ENCODE measurements at places on chromosomes 5 and 9. TPM values are rescaled to one million over a fixed set of nuclear protein-coding genes. Genes with fewer than 3 reads are reported as not detected.

BHMT2 gene
- total RNA-seq = 0.76 TPM

BARX1 gene
- not detected for total RNA-seq

CD74 gene
- 0.76 TPM for total RNA-seq

DNA sequence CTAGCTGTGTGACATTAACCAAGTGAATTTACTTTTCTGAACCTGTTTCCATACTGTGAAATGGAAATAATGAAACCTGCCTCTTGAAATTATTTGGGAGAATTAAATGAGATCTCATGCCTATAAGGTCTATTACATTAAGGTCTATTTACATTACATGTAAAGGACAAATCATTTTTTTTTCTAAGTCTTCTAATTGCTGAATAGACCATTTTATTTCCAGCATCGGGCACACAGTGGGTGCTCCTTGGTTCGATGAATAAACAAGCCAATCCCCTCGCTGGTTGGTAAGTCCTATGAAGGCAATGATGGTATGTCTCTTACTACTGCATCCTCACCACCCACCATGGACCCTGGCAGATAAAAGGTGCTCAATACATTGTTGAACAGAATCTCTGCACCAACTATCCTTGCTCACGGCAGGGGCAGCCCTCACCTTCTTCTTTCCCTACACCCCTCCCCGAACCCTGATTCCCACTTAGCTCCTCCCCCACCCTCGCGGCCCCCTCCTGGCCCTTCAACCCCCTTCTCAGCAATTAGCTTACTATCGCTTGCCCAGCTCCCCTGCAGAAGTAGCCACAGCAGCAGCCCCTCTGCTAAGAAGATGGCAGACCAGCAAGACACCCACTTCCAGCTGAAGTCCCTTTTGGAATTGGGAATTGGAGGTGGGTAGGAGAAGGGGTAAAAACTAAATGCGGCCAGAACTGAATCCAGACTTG lies 3.0 kb downstream of the PCDH1 start:
- DNase-seq = no peak
- H3K4me1 ChIP-seq = peaks cover 43% of the 10 kb centered on the region
- H3K27ac ChIP-seq = no peak overlapping the region
- peaks cover 3% of the 10 kb centered on the region for H3K27me3 ChIP-seq

- no peak for DNase-seq
- H3K4me3 ChIP-seq = no peak overlapping the region
- no peaks in the 10 kb centered on the region for H3K27me3 ChIP-seq
- H3K4me1 ChIP-seq = no peaks in the 10 kb centered on the region
These were observed 64.2 kb downstream of the RICTOR start for GRCh38 chr5:39009981-39010380.

- DNase-seq = no peak
- no peaks in the 10 kb centered on the region for H3K36me3 ChIP-seq
- H3K4me1 ChIP-seq = no peaks in the 10 kb centered on the region
- no peaks in the 10 kb centered on the region for H3K27me3 ChIP-seq
These were observed 64.4 kb downstream of the C9orf85 start for GRCh38 chr9:71975833-71976232.

- no peaks in the 10 kb centered on the region for H3K36me3 ChIP-seq
- DNase-seq = no peak
- H3K27me3 ChIP-seq = no peaks in the 10 kb centered on the region
- no peak overlapping the region for H3K4me3 ChIP-seq
These were observed 183.7 kb downstream of the ATP10B start for GRCh38 chr5:160668356-160668755.

- peaks cover 6% of the 10 kb centered on the region for H3K4me1 ChIP-seq
- H3K27me3 ChIP-seq = no peaks in the 10 kb centered on the region
- H3K4me3 ChIP-seq = no peak overlapping the region
- DNase-seq = no peak
- H3K27ac ChIP-seq = no peak overlapping the region
These were observed 210.1 kb downstream of the NTRK2 start for GRCh38 chr9:84879631-84880030.

- no peak for DNase-seq
- H3K27me3 ChIP-seq = no peaks in the 10 kb centered on the region
- H3K27ac ChIP-seq = no peak overlapping the region
- H3K4me1 ChIP-seq = no peaks in the 10 kb centered on the region
- H3K36me3 ChIP-seq = no peaks in the 10 kb centered on the region
These were observed 15.4 kb downstream of the SLC36A3 start for GRCh38 chr5:151288180-151288579.

GRCh38 chr5:115869256-115869795 lies 27.6 kb downstream of the AP3S1 start:
- H3K4me1 ChIP-seq = peaks cover 10% of the 10 kb centered on the region
- H3K36me3 ChIP-seq = peaks cover 5% of the 10 kb centered on the region

- H3K27me3 ChIP-seq = no peaks in the 10 kb centered on the region
- H3K36me3 ChIP-seq = no peaks in the 10 kb centered on the region
- peaks cover 9% of the 10 kb centered on the region for H3K4me1 ChIP-seq
- no peak for DNase-seq
- no peak overlapping the region for H3K4me3 ChIP-seq
These were observed 6.6 kb upstream of the ASPN start for GRCh38 chr9:92488681-92489550.

DNA sequence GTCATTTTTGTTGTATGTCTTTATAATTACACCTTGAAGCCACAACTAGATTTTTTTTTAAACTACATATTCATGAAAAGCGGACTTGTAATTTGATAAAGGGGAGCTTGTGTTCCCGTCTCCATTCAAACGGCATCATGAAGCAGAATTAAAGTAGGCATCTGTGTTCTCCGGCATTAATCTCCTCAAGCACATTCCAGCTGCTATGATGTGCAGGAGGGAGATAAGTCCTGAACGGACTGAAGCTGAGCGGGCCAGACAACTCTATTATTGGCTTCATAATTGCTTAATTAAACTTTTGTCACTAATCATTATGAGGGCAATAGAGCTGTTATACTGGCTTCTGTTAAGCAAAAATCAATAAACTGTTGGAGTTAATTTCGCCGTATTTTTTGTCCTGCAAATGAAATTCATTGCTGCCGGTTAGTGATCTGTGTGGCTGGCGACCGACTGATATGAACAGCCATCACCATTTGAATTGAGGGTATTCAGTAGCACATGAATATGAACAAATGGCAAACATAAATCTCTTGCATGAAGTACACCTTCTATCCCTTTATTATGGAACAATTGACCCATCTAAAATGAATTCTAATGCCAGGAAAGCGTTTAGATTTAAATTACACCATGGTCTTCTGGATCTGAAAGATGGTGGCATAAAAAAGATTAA lies 408.8 kb upstream of the IRX1 start:
- no peaks in the 10 kb centered on the region for H3K4me1 ChIP-seq
- H3K4me3 ChIP-seq = no peak overlapping the region
- no peak overlapping the region for H3K27ac ChIP-seq
- H3K27me3 ChIP-seq = no peaks in the 10 kb centered on the region
- DNase-seq = no peak

- no peak for DNase-seq
- no peak overlapping the region for H3K27ac ChIP-seq
- H3K27me3 ChIP-seq = no peaks in the 10 kb centered on the region
- H3K36me3 ChIP-seq = no peaks in the 10 kb centered on the region
- peaks cover 4% of the 10 kb centered on the region for H3K4me1 ChIP-seq
- H3K4me3 ChIP-seq = no peak overlapping the region
These were observed 147.2 kb downstream of the C9orf50 start for GRCh38 chr9:129473523-129474244.

DNA sequence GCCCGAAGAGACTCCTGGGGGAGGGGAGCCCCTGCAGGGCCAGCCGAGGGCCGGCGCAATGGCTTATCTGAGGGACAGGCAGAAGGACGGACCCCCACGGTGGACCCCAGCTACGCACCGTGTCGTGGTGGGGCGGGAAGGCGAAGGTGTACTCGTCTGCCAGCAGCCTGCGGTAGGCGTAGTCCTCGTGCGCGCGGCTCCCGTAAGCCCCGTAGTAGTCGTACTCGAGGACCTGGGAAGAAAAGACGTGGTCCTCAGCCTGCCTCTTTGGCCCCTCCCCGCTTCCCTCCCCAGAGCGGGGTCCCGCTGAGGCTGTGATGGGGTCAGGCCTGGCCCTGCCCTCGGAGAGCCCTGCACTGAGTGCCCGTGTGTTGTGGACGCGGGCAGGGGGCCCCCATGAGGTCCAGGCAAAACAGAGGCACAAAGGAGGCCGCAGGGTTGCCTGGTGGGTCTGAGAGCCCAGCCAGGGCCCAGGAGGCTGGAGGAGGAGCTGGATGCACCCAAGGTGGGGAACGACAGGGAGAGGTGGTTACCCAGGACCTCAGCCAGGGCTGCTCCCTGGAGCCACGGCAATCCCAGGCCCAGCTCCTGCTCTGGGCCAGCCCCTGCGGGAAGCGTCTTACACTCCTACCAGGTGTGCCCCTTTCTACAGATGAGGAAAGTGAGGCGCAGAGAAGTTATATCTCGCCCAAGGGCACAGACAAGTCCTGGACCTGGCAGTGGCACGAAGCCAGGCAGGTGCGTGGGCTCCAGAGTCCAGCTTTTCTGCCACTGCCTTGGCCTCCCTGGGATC lies 35.2 kb downstream of the SARDH start:
- no peak overlapping the region for H3K4me3 ChIP-seq
- H3K36me3 ChIP-seq = no peaks in the 10 kb centered on the region
- H3K27me3 ChIP-seq = peaks cover 2% of the 10 kb centered on the region
- no peaks in the 10 kb centered on the region for H3K4me1 ChIP-seq

DNA sequence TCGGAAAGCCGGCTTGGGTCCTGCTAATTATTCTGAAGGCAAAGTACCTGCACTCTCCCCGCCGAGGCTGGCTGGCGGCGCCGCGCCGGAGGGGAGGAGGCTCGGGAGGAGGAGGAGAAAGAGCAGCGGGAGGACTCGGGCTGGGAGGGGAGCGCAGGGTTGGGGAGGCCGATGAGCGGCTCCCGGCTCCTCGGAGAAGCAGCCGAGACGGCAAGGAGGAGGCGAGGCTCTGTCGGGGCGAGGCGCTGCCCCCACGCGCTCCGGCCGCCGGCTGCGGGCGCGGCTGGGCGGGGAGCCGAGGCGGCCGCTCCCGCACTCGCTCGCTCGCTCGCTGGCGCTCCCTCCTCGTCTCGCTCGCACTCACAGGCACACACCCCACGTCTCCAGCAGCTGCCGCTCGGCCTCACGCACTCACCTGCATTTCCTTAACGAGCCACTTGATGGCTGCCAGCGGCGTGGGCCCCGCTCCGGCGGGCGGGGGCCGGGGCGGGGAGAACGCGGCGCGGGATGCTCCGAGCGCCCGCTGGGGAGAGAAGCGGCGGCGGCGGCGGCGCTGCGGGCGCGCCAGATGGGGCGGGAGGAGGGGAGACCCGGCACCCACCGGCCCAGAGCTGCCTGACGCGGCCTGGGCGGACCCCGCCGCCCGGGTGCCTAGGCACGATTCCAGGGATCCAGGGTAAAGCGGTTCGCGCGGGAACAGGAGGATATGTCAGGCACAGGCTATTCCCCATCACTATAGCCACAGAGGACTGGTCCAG lies at the start of gene PTPRD:
PTPRD (minus strand) TSS at position 362 of the 758 bp plus-strand sequence.
- DNase-seq = no peak
- H3K27me3 ChIP-seq = peaks cover 19% of the 10 kb centered on the region
- H3K4me1 ChIP-seq = no peaks in the 10 kb centered on the region
- H3K36me3 ChIP-seq = no peaks in the 10 kb centered on the region
- peak within 1 kb of the TSS; percentile 26 for H3K4me3 ChIP-seq
